IMR-90 (cell line): ENCODE measurements at places on chromosomes 5 and 9. TPM values are rescaled to one million over a fixed set of nuclear protein-coding genes. Genes with fewer than 3 reads are reported as not detected.

Gene PCDHB10
- total RNA-seq = under 0.01 and 0.18 TPM in 2 replicates

Gene CCL27
- total RNA-seq = 0.18 TPM in 1 of 2 replicates, not detected in the other

Gene IFNB1
- not detected in 2 replicates for total RNA-seq

Gene PCA3
- not detected in 2 replicates for total RNA-seq

Gene SEMA5A
- total RNA-seq = 9.9 and 12.5 TPM in 2 replicates

Gene CYLC2
- not detected in 2 replicates for total RNA-seq

Gene PCDHGA6
- total RNA-seq = 4.1 and 4.2 TPM in 2 replicates

Gene SLC25A2
- 0.28 TPM in 1 of 2 replicates, not detected in the other for total RNA-seq

Gene SLC36A2
- total RNA-seq = not detected in 2 replicates

Gene CERCAM
- total RNA-seq = 15.1 and 16.1 TPM in 2 replicates

Gene SLCO6A1
- not detected in 2 replicates for total RNA-seq

Gene MYOT
- not detected in 2 replicates for total RNA-seq

Gene WDR38
- total RNA-seq = not detected in 2 replicates

Gene CHD1
- 33.7 and 61.7 TPM in 2 replicates for total RNA-seq

Gene CD72
- total RNA-seq = 0.36 TPM in 1 of 2 replicates, not detected in the other

Gene ENTPD2
- total RNA-seq = not detected in 2 replicates

Gene IFNA2
- total RNA-seq = not detected in 2 replicates

Gene ARSI
- 15.0 and 15.2 TPM in 2 replicates for total RNA-seq

Gene RASGEF1C
- not detected in 2 replicates for total RNA-seq

Gene NUTM2G
- total RNA-seq = not detected in 2 replicates

Gene TPM2
- total RNA-seq = 960 and 1,994 TPM in 2 replicates

Gene ANKDD1B
- total RNA-seq = 0.28 TPM in 1 of 2 replicates, not detected in the other

Gene PCDHA6
- under 0.01 TPM in 1 of 2 replicates, not detected in the other for total RNA-seq

Gene ST6GALNAC4
- total RNA-seq = 11.9 and 12.5 TPM in 2 replicates

Gene PCDHA1
- total RNA-seq = under 0.01 TPM in 1 of 2 replicates, not detected in the other

Gene GPX8
- 166 and 201 TPM in 2 replicates for total RNA-seq

Gene KIF24
- total RNA-seq = 2.5 and 3.0 TPM in 2 replicates
